GM12891 (cell line): ENCODE measurements at places on chromosomes 2 and 18.

DNA sequence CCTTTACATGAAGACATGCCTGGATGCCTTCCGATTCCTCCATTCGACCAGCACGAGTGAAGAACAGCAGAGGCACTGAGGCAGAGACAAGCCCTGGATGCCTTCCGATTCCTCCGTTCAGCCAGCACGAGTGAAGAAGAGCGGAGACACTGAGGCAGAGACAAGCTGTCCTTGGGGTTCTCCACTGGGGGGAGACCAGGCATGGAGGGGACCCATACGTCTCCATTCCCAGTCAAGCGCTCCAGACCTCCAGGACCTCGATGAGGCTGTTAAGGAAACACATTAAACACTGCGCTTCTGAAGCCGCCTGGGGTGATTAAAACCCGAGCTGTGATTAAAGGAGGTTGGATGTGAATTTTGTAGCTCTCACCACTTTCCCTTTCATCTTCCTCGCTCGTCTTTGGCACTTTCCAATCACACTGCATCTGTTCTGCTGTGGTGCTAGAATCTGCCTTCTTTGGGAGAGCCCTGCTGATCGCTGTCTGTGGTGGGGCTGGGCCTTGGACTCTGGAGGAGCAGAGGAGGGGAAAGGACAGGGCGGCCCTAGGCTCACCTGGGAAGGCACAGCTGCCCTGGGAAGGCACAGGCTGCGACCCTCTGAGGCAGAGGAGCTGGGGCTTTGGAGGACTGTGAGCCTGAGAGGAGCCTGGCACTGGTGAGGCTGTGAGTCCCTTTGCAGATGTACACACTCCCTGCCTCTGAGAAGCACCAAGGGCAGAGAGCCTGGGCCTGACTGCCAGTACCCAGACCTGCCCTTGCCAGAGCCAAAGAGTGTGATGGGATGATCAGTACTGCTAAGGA is 463.1 kb upstream of the HS6ST1 start:
- DNase-seq, result no peak

DNA sequence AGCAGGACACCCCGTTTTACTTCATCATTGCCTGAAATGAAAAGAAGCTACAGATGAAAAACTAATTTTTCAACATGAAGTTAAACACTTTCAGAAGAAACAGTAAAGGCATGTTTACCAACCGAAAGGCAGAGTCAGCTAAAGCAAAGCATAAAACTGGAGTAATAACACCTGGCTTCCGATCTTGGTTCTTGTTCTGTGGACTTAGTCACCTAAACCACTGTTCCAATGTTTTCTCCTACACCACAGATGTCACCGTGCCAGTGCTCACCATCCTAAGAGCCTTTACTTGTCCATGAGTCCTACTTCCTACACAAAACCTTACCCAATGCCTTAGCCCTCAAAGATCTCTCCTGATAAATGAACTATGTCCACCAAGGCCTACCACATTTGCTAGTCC is 13.5 kb downstream of the MCM6 start:
- no peak for DNase-seq

DNA sequence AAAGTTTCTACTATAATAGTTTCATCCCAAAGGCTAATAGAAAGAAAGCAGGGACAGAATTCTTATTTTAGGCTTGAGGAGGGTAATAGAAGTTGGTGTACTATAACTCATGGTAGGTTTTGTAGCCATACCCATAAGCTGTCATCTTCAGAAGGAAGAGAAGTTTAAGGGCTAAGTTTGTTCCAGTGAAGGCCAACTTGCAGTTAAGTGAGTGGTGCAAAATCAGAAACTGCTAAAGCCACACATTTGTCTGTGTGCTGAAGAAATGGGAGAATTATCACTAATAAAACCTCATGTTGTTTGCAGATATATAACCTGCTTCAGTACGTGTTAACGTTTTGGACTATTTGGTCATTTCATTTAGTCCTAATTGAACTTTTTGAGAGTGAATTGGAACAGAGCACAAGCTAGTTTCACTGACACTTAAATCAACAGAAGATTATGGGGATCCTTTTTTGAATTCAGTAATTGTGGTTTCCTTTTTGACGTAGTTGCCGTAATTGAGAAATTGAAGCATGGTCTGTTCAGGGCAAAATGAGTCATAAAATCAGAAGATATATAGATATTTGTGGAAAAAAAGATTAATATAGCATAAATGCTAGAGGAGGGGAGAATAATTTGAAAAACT is 69.1 kb downstream of the PHLPP1 start:
- DNase-seq, result no peak

DNA sequence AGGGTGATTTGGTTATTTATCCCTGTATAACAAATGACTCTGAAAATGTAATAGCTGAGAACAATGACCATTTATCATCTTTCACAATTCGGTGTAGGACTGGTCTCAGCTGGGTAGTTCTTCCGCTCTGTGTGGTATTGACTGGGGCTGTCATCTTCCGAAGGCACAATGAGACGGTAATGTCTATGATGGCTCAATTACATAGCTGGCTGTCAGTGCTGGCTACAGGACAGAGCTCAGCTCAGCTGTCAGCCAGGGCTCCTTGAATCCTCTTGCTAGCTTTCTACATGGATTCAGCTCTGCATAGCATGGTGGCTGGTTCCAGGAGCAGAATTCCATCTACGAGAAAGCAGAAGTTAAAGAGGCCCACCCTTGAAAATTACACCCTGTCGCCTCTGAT is 483.8 kb downstream of the TDRD15 start:
- DNase-seq, result no peak

DNA sequence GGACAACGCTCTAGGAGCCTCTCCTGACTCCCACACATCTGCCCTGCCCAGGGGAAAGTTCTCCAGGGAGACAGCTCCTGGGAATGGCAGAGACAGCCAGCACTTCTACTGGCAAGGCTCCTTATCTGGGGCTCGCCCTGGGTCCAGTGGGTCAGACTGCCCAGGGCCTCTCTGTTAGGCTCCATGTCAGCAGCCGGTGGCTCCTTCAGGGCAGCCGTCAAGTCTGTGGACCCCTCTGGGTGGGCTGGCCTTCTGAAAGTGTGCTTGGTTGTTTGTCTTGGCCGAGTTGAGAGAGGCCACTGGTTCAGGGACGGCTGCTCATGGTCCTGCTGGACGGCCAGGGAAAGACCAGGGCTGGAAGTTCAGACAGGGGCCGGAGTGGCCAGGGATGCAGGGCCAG is 65.6 kb downstream of the RPIA start:
- no peak for DNase-seq

DNA sequence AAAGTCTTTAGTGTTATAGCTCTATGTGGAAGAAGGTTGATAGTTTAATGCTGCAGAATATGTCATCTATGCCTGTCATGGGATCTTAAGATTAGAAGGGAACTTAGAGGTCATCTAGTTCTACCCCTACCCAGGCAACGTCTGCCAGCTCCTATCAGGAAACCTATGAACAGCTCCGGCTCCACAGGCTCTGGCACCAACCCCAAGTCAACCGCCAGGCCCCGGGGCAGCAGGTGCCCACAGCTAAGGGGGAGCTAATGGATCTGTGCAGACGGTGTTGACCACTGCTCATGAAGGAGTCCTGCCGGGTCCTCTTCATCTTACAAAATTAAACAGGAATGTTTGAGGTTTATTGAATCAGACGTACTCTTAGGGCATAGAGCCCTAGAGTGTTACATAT is 440.8 kb upstream of the KLHL29 start:
- DNase-seq, result no peak

- no peak for DNase-seq
These were observed 157.3 kb downstream of the CTNNA2 start for GRCh38 chr2:79670198-79670597.

- no peak for DNase-seq
These were observed 52.6 kb downstream of the TRAPPC12 start for GRCh38 chr2:3432067-3432466.

DNA sequence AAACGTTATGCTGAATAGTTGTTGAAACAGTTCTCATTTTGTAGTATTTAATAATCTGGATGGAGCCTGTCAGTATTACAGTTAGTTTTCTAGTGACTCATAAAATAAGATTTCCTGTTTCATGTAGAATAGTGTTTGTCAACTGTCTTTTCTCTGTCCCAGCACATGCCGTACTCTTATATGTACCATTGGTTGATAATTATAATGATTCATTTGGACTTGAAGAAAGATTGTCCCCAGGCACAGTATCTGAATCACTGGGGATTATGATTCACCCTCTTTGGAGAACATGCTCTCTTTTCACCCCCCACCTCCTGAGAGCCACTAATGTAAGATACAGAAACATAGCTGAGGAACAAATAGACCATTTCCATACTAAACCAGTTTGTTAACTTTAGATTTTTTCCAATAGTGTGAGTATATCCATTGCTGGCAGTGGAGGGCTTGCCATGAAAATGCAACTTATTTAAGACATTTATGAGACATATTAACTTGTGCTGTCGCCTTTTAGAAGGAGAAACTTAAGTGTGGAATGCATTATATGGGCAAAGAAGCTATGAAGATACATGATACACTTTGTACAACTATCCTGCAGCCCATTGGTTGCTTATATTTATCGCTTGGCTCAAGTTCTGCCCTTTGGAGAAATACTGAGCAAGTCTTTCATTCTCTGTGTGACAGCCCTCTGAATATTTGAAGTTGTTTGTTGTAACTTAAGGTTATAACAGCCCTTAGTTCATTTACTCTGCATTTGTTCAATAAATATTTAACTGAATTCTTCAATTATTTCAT is 12.4 kb downstream of the COPS8 start:
- DNase-seq, result no peak

DNA sequence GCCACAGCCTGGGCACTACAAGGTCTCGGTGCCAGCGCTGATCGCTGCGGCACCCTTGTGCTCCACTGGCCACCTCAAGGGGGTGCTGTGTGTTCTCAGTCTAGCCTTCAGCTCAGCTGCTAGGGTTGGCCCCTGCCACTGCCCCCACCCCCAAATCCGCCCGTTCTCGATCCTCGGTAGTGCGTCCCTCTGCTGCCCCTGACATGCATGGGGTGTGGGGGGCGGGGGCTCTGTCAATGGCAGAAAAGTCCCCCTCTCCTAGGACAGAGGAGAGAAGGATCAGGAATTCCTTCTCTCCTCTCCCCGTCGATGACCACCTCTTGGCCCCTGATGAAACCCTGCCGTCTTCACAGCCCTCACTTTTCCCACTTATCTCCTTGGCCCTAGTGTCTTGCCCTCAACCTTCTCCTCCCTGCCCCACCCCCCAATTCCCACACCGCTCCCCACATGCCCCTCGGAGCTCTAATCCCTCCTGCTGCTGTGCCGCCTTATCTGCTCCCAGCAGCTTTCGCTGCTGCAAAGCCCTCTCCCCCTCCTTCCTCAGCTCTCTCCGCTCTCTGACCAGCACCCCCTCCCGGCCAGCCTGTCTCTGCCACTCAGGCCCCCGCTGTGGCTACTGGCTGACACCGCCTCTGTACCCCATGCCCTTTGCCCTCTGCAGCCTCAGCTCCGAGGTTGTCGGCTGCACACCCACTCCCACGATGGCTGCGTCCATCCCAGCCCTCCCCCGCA is 4.3 kb upstream of the ASIC4 start:
- peak; percentile 70 for DNase-seq

DNA sequence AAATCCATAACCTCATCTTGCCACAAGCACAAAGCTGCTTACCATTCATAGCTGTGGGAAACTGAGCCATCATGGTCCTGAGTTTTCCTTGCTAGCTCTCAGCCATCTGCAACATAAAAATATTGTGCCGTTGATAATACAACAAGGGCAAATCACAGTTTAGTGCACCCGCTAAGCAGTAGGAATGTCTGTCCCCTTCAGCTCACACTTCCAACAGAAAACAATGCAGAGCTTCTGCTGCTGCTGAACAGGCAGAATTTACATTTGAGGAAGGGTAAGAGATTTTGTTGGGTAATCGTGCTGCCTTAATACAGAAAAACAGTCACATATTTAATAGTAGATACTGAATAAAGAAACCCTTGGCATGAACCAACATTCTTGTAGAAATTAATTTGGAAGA is 32.3 kb downstream of the ITSN2 start:
- DNase-seq, result no peak

DNA sequence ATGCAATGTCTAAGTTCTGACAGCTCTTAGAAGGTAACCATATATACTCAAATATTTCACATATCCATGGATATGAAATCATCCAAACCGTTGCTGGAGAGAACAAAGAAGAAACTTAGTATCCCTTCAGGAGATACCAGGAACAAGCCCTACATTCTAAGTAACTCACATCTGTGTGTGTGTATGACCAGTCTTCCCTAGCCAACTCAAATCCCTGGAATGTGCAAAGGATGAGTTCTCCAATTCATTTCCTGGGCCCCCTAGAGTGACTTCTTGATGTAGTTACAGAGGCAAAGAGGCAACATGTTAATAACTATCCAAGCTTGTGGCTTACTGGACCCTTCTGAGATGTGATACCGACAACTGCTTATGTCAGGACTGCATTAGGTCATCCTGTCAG is 20.1 kb downstream of the TPGS2 start:
- DNase-seq, result no peak

GRCh38 chr2:155842103-155842502 is 490.4 kb downstream of the NR4A2 start:
- no peak for DNase-seq

DNA sequence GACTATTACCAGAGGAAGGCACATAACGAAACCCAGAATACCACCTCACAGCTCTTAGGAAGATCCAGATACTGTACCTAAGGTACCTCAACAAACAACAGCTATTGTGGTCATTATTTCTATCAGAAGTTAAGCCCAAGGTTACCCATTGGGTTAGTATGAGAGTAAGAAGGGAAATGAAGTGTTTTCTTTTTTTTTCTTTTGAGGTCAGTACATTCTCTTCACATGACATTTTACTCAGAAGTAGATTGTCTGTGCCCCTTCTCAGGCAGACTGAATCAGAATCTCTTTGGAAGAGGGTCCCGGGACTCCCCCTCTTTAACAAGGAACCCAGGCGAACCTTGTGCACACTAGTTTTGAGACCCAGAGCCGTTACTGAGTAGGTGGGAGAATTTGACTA is 233.7 kb upstream of the CXCR4 start:
- DNase-seq, result no peak
